Urinary bladder (tissue), 4 donors: ENCODE measurements at places on chromosomes 2 and 18. TPM values are rescaled to one million over a fixed set of nuclear protein-coding genes. Genes with fewer than 3 reads are reported as not detected.

DNA sequence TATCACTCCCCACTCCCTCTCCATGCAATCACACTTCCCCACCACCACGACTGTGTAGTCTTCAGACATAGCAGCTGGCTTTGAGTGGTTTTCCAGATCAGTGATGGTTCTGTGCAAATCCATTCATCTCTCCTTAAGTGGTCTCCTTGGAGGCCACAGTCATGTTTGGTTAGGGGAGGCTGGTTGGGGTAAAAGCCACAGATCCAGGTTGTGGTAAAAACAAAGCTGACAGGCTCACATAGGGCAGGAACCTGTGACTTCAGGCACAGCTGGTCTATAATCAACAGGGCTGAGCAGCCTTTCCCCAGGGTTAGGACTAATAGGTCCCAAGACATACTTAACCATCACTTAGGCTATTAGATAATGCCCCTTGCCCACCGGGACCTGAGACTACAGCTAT, 46.2 kb upstream of the FZD7 start:
- no peak for DNase-seq

- DNase-seq, result no peak
Measured at GRCh38 chr18:31190919-31191318, 28.3 kb upstream of the DSC1 start.

DNA sequence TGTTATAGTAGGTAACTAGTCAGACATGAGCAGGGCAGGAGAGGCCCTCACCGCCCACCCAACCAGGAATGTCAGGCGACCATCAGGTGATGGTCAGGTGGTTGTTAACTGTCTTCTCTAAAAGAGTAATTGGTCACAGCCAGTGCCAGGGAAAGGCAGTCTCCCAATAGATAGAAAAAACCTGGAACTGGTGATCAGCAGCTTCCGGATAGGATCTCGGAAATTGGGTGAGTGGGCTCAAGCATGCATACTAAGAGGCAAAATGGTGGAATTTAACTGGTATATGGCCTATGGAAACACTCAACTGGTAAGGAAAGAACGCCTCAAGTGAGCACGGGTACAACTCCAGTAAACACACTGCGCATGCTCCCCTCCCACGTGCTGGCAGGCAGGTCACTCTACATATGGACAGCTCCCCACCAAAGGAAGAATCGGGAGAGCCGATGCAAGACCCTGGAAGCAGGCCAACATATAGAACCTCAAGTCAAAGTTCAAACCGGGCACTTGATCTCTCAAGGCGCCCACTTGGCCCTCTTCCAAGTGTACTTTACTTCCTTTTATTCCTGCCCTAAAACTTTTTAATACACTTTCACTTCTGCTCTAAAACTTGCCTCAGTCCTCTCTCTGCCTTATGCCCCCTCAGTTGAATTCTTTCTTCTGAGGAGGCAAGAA, 43.5 kb upstream of the TMEM131 start:
- no peak for DNase-seq

DNA sequence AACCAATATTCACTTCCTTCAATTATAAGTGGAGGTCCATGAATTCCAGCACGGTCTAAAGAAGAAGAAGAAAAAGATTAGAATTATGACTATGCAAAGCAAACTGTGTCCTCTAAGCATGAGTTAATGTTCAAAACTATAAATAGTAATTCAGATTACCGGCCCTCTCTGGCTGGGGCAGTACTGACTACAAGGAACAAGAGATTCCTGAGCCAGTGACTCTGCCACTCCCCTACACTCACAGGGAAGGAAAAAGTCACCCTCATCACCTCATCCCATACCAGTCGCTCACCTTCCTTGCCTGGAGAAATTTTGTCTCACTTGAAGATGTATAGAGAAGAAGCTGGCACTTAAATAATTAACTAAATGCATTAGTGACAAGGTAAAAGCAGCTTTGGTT, 56.5 kb upstream of the CD302 start:
- DNase-seq, result no peak

DNA sequence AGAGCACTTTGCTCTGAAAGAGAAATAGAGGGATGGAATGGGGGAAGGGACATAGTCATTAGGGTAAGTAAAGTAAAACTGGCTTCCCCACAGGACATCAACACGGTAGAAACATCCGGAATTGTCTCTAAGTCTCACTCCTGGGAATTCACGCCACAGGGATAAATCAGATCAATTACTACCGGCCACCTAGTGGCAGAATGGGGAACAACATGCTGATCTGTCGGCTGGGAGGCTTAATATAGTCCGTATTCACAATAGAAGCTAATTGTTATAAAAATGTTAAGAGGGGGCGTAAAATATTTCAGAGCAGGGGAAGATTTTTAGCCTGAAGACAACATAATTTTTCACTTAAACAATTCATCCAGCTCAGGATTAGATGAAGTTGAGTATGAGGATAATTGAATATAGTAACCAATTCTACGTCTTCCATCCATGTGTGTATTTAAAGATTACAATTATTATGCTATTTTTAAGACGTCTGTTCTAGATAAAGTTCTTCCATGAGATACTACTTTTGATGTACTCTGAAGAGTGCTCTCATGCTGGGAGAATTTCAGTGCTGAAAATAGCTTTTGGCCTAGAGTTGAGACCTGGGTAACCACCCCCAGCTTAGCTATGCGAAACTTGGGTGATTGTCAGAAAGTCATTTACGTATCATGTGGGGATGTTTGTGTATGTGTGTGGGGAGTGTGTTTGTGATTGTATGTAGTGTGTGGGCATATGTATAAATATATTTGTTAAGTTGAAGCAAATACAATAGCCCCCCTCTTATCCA, 65.7 kb downstream of the LRRTM1 start:
- DNase-seq, result no peak

GRCh38 chr2:29334706-29335105, 219.5 kb downstream of the CLIP4 start:
- DNase-seq, result no peak

DNA sequence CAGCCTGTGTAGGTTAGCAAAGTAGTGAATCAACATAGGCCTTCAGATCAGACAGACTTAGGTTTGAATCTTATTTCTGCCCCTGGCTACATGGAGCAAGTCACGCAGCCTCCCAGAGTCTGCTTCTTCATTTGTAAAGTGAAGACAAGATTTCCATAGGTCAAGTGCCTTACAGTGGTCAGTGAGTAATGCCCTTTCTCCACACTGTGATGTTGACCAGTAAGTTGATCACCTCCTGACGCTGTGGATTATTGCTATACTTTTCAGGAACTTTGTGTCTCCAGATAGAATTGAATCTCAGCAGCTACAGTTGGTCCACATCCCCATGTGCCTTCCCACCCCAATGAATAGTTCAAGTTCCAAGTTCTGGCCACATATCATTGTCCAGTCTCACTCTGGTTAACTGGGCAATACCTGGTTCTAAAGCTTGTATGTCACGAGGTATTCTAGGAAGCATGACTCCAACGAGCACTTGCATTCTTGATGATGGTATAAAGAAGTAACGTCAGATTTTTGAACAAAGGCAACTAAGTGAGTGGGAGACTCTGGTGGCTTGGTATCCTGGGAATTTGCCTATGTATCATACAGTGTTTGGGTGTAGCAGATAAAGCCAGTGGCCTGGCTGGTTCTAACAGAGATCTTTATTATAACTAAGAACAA, 2.1 kb upstream of the CLIP4 start:
- no peak for DNase-seq

DNA sequence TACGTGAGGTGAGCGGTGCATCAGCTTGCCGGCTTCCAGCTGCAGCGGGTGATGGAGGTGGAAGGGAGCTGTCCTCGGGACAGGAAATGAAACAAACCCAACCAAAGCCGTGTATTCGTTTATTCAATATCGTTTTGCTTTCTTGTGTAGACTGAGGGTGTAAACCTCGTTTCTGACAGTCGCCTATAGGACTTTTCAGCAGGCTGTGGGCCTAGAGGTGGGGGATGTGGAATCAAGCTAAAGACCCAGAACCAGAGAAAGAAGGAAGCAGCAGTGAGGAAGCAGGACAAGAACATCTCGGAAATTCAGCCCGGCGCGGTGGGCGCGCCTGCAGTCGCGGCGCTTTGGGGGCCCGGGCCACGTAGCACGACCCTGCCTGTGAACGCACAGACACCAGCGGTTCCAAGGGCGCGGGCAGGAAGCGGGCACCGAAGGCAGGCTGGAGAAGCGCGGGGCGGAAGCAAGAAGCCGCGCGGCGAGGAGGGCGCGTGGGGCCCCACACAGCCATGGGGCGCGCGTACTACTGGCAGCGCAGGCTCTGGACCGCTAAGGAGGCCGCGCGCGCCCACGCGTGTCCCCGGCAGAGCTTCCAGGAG, 755 bp upstream of the ATP9B start:
- DNase-seq, result no peak

GRCh38 chr18:79423211-79424007, 27.7 kb downstream of the NFATC1 start:
- DNase-seq, result no peak

GRCh38 chr2:16653799-16654198, 11.8 kb downstream of the CYRIA start:
- DNase-seq, result no peak

- no peak for DNase-seq
Measured at GRCh38 chr2:191705084-191705483, 27.1 kb downstream of the NABP1 start.

VIL1 gene
- not detected for total RNA-seq

DCDC2C gene
- total RNA-seq, result 0.48 TPM

IL36RN gene
- total RNA-seq, result 0.26 TPM

GALNT5 gene
- total RNA-seq, result 23.4 TPM

CROCC2 gene
- not detected for total RNA-seq

BCL11A gene
- 10.9 TPM for total RNA-seq
